ENCODE measurements at places on chromosomes 7 and 10. TPM values are rescaled to one million over a fixed set of nuclear protein-coding genes. Genes with fewer than 3 reads are reported as not detected.

DNA sequence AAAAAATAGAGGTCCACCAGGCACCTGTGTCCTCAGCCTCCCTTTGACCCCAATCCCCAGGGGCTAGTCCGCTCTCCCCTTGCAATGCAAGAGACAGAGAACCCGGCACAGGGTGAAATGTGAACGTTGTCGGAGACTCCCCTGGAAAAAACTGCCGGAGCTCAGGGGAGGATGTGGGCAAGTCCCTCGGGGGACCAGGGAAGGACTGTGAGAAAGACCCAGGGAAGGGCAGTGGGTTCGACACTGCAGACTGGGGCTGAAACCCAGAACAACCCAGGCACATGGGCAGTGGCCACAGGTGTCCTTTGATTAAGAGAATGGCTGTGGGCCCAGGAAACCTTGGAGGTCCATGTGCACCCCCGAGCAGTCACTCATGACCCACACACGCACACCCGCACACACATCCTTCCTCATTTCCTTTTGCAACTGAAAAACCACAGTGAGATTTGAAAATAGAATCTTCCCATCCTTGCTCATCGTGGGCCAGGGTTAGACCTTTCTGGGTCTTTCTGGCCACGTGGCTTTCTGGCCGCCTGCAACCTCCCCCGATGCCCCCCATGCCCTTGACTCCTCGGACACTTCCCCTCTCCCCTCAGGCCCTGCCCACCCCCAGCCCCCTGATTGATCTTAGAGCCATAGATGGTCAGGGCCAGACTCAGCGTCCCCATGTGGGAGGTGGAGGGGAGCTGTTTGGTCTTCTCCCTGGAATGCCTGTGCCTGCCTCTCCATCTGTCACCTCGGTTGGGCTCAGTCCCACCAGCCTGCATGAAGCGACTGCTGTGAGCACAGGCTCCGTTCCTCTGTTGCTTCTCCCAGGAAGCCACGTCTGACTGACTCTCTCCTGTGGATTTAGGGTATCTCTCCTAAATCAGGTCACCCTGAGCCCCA, 7.9 kb downstream of the LAT2 start:
- peak; percentile 84 for DNase-seq

DNA sequence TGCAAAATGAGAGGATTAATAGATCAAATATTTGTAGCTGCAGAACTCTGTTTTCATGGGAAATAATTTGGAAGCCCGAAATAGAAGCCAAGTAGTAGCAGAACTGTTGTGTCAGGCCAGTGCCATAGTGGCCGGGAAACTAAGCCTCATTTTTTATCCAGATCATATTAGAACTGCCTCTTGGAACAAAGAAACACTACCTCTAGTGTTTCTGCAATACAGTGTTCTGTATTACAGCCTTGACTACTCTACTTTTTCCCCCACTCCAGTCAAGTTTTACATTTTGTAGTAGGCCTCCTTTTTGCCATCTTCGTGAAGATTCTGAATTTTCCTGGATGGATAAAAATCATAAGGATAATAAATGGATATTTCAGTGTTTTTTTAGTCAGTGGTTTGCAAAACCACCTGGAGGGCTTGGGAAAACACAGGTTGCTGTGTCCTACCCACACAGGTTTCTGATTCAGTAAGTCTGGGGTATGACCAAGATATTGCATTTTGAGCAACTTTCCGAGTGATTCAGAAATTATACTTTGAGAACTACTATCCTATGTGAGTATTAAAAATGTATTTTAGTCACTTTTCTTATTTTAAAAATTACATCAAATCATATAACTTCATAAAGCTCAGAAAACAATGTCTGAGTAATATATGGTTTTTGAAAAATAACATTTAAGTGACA, 326.2 kb upstream of the KAT6B start:
- DNase-seq: no peak

DNA sequence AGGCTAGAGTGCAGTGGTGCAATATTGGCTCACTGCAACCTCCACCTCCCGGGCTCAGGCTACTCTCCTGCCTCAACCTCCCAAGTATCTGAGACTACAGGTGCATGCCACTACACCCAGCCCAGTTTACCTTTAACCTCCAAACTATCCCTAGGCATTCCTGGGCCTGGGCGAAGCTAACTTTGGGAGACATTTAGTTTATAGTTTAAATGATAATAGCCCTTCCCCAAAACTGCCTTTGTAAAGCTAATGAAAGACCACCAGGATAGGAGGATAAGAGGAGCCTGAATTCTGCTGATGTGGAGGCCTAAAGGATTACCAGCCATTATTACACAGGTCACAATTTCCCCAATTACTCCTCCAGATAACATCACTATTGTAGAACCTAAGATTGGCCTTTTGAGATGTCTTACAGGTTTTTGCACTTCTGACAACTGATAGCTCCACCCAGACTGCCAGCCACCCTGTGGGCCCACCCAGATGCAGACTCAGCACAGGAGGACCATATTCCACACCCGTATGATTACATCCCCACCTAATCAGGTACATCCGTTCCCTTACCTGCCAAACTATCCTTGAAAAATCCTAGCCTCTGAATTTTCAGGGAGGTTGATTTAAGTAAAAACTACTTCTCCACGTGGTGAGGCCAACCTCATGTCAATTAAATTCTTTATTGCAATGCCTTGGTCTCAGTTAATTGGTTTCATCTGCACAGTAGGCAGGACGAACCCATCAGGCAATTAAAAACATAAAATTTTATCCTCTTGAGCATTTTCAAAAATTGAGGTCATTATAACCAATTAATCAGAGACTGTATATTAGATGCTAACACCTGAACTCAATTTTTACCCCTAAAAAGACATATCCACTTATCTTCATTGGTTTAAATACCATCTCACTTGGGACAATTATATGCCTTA, 62.3 kb upstream of the TMEM254 start:
- no peak for DNase-seq

GRCh38 chr10:8586504-8586903, 532.0 kb downstream of the GATA3 start:
- no peak for DNase-seq

DNA sequence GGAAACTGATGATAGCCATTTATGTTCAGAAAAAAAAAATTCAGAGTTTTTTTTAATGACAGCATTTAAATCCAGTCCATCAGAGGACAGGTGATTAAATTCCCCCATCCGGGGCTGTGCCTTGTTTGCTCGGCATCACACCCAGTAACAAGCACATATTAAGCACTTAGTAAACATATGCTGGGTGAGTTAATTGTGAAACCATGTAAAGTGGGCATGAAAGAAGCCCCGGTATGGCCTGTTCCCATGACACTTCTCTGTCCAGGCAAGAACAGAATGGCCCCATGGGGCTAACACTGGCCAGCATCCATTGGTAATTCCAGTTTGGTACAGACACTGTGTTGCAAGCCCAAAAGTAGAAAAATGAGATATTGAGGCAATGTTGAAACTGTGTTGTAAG, 220.8 kb upstream of the RNF32 start:
- DNase-seq: peak; percentile 19

The AKR1D1 gene
- total RNA-seq: not detected

The CC2D2B gene
- 7.1 TPM for total RNA-seq
